ENCODE measurements at places on chromosomes 13 and 19.

- DNase-seq = no peak
These were observed 3.7 kb downstream of the ITM2B start for GRCh38 chr13:48236528-48237353.

DNA sequence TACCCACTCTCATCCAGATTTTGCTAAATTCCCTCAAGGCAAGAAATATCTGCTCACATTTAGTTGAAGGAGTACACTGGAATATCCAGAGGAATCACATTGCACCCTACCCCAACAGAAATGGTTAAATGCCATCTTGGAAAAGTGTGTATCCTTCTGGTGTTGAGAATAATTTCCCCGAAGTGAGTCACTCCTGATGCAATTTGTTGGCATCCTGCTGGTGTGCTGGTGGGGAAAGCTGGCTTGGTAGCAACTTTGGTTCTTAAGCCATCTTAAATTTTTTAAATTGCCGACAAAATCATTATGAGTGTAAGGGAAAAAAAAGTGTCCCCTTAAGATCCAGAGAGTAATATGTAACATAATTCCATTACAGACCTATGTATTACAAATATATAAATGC lies 337.3 kb upstream of the DACH1 start:
- no peak for DNase-seq

- no peak for DNase-seq
These were observed 420.5 kb downstream of the KLF5 start for GRCh38 chr13:73479351-73479750.

- no peak for DNase-seq
These were observed 533 bp downstream of the TNFSF9 start for GRCh38 chr19:6531163-6531955.

DNA sequence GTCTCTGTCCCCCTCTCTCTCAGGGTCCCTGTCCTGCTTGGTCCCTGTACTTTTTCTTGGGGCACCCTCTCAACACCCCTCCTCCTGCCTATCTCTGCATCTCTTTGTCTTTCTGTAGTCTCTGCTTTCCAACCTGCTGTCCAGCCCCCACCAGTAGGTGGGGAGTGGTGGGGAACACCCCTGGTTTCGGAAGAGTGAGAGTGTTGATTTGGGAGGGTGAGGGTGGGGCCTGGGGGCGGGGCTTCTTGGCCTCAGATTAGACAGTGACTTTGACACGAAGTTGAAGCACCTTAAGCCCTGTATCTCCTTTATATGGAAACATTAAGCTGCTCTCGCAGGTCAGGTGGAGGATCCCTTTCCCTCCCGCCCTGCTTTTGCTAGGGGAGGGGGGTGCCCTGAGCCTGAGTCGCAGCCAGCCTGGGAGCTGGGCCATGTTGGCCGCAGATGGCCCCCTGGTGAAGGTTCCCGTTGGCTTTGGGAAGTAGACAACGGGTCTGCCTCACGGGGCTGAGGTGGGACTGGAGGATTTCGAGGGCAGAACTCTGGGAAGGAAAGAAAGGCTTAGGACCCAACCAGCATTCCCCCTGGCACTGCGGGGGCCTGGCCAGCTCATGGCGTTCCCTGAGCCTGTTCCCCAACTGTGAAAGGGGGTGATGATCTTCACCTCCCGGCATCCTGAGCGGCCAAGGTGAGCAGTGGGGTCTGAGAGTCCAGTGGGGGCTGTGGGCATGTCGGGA lies at the start of gene KCNJ14:
KCNJ14 (plus strand) TSS at position 404 of the 737 bp plus-strand sequence. CDS start 6,151 bp downstream, outside the sequence.
- no peak for DNase-seq

DNA sequence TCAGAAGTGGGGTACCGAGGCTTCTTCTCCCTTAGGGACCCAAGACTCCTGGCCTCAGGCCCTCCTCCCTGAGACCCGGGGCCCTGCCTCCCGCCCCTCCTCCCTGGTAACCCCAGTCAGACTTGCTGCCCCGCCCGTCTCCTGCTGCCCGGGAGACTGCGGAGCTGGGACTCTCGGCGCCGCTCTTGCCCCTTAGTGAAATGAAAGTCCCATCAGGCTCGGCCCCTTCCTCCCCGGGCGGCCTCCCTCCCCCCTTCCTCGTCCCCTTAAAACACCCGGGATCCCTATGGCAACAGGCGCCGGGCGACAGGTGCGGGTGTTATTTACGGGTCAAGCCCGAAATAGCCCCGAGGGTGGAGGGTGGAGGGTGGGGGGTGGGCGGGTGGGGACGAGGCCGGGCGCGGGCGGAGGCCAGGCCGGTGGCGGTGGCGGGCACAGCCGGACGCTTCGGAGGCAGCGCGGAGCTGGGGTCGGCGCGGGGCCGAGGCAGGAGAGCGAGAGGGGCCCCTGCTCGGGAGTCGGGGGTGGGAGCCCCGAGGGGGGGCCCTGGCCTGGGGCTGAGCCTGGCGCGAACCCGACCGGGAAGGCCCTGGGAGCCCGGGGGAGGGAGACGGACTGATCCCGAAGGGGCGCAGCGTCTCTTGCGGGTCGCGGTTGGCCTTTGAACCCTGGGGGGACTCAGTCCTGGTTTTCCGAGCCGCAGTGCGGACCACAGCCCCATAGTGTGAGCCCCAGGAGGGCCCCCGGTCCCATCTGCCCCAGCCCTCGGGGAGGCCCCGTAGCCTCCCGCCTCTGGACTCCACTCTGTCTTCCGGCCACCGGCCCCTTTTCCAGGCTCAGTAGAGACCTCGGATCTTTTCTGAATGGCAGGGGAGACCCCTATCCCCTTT lies at the start of gene CACNG6:
CACNG6 (plus strand) TSS at position 414 of the 890 bp plus-strand sequence. CDS start 1,241 bp downstream, outside the sequence.
- peak; percentile 4 for DNase-seq

GRCh38 chr13:95643571-95643935 lies 953 bp downstream of the DZIP1 start:
- DNase-seq = no peak

- DNase-seq = no peak
These were observed 4.6 kb upstream of the RFXAP start for GRCh38 chr13:36814465-36814864.

DNA sequence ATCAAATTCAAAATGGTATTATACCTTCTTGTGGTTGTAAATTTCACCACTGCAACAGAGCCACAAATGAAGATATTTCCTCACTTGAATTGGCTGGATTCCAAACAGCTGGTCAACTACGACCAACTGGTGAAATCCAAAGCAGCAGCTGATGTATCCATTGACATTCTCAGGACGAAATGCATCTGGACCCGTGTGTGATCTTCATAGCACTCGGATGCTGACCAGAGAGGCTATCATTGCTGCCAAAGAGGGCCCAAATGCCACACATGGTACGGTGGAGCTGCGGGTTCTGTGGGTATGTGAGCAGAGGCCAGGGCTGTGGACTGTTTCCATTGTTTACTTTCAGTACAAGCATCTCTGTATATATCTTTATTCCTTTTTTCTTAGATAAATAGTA lies 25.6 kb upstream of the PCCA start:
- no peak for DNase-seq

GRCh38 chr13:102693776-102694175 lies 1.1 kb downstream of the METTL21C start:
- DNase-seq = no peak

DNA sequence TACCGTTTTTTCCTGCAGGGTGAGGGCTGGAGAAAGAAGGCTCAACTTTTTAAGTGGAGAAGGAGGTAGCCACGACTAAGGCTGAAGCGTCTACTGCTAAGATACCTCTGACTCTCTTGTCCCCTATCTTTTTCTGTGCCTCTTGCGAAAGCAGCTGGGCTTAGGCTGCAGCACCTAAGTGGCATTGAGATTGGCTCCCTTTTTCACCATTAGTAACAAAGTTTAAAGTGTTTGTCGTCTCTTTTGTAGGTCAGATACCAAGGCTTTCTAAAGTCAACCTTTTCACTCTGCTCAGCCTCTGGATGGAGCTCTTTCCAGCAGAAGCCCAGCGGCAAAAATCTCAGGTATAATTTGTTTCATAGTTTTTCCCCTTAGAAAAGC lies 887 bp downstream of the CDADC1 start:
- no peak for DNase-seq

DNA sequence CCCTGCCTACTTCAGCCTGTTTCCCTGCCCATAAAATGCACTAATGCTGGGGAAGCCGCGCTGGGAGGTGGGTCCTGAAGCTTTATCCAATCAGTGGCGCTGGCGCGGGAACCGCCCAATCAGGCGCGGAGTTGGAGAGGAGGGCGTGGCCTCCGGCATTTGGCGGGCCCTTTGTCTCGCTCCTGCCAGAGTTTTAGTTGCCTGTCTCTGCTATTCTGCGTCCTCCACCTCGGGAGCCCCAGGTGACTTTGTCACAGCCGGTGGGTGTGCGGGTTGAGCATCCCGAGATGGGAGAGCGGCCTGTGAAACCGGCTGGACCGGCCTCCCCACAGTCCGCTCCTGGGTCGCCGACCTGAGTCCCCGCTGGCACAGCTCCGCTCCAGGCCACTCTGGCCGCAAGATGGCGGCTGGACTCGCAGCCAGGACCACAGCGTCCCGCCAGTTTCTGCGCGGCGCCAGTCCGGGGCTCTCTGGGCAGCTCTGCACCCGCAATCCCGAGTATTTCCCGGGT lies 30.7 kb upstream of the ZNF429 start:
- DNase-seq = peak; percentile 74

DNA sequence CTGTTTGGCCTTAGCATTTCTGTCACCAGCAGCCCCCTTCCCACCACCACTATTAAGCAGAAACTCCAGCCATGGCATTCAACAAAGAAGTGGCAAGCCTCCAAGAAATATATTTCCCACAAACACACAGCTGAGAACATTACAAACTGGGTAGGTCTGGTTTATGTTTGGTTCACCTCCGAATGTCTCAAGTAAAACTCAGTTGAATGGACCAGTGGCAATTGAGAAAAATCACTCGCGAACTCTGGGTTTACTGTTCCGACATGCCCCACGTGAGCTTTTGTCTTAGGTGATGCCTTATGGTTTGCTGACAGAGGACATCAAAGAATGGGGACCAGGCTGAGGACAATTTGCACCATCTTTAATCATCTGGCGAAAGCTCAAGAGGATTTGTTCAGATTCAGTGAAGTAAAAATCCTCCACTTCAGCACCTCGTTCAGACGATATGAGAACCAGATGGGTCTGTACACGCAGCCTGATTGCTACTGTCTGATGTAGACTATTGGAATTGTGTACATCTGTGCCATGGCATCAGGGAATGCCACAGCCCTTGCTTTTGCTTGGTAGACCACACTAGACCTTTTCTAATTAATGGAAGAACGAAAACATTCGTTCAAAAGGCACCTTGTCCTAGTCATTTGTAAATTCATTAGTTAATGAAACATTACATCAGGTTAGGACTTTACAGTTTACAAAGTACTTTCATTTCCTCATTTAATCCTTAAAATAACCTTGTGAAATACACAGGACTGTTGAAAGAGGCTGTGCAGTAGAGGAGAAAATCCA lies 59.4 kb downstream of the SLC10A2 start:
- DNase-seq = no peak

- no peak for DNase-seq
These were observed 10.7 kb downstream of the ERCC5 start for GRCh38 chr13:102856557-102856956.

DNA sequence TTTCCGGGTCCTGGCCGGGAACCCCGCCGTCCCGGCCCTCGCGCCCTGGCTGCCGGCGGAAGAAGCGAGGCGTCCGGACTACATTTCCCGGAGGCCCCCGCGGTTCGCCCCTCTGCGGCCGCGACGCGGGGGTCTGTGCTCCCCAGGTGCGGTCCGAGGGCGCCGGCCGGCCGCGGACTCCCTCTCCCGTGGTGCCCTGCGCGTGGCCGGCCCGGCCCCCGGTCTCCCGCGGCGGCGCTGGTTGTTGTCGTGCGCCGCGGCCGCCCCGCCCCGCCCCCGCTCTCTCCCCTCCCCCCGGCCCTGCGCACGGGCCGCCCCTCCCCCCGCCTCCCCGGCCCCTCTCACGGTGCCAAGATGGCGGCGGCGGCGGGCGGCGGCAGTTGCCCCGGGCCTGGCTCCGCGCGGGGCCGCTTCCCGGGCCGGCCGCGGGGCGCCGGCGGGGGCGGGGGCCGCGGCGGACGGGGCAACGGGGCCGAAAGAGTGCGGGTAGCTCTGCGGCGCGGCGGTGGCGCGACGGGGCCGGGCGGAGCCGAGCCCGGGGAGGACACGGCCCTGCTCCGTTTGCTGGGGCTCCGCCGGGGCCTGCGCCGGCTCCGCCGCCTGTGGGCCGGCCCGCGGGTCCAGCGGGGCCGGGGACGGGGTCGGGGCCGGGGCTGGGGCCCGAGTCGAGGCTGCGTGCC lies at the start of gene KMT2B:
KMT2B (plus strand) TSS at position 339 of the 680 bp plus-strand sequence; CDS start at position 355, 16 bp downstream.
- DNase-seq = peak; percentile 92

DNA sequence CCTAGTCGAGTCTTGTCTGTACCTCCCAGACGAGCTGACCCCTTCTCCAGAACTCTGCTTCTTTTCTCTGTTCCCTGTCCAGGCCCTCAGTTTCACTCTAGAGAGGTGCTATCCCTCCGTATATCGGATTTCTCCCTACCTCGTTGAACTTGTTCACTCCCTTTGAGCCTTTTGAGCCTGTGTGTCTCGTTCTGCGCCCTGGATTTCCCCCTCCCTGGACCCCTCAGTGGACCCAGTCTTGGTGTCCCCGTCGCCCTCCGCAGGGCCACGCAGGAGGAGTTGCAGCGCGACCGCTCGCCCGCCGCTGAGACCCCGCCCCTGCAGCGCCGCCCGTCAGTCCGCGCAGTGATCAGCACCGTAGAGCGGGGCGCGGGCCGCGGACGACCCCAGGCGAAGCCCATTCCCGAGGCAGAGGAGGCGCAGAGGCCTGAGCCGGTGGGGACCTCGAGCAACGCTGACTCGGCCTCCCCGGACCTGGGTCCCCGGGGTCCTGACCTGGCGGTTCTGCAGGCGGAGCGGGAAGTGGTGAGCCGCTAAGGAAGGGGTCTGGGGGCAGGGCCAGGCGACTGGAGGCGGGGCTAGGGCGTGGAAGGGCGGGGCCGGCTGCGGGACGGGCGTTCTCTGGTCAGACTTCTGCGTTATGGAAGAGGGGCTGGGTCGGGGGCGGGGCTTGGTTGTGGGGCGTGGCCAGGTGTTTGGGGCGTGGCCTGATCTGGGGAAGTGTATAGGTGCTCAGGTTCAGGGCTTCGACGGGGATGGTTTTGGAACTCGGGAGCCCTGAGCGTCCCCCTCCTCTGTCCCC lies 5.5 kb downstream of the EPS8L1 start:
- peak; percentile 19 for DNase-seq

DNA sequence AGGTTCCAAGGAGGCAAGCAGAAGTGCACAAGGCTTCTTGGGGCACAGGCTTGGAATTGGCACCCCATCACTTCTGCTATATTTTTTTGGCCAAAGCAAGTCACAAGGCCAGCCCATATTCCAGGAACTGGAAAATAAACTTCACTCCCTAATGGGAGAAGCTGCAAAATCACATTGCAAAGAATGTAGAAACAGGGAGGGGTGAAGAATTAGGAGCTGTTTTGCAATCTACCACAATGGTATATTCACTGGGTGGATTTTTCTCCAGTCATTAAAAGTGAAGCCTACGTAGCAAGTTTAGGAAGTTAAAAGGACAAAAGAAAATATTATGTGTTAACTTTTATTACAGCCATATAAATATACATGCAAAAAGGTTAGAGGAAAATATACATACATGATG lies 464.8 kb downstream of the COG6 start:
- no peak for DNase-seq

DNA sequence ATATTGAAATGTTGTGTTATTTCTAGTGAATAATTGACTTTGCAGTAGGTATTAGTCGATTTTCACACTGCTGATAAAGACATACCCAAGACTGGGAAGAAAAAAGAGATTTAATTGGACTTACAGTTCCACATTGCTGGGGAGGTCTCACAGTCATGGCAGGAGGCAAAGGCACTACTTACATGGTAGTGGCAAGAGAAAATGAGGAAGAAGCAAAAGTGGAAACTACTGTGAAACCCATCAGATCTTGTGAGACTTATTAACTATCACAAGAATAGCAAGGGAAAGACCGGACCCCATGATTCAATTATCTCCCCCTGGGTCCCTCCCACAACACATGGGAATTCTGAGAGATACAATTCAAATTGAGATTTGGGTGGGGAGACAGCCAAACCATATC lies 9.9 kb upstream of the C5AR2 start:
- DNase-seq = no peak

- DNase-seq = peak; percentile 2
These were observed 42.3 kb downstream of the ZNF493 start for GRCh38 chr19:21439201-21439751.
